ENCODE measurements at places on chromosomes 11 and 22.

DNA sequence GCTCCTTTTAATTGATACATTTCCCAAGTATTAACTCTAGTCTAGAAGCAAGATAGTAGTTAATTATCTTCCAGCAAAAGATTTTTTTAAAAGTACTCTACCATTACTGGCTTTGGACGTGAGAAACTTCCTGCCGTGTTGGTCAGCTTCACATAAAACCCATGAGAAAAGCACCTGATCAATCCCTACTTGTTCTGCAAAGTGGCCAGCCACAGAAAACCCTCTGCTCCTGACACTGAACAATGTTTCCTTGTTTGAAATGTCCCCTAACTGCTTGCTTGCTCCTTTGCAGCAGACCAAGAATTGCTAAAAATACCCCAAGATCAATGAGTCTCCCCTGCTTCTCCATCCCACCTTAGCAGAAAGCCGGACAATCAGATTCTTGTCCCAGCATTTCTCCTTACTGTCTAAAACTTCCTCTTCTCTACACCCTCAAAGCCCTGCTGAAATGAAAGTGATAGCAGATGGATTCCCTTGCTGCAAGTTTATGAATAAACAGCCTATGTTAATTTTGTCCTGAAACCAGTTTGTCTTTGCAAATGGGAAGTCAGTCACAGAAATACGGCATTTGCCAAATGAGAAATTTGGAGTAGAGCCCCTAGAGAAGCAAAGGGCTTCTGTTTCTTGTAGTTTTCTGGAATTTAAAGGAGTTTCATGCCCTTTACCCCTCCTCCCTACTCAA is 207.1 kb upstream of the ARHGAP20 start:
- no peak for DNase-seq

GRCh38 chr11:46983598-46983997 is 47.0 kb downstream of the CSTPP1 start:
- DNase-seq, result no peak

DNA sequence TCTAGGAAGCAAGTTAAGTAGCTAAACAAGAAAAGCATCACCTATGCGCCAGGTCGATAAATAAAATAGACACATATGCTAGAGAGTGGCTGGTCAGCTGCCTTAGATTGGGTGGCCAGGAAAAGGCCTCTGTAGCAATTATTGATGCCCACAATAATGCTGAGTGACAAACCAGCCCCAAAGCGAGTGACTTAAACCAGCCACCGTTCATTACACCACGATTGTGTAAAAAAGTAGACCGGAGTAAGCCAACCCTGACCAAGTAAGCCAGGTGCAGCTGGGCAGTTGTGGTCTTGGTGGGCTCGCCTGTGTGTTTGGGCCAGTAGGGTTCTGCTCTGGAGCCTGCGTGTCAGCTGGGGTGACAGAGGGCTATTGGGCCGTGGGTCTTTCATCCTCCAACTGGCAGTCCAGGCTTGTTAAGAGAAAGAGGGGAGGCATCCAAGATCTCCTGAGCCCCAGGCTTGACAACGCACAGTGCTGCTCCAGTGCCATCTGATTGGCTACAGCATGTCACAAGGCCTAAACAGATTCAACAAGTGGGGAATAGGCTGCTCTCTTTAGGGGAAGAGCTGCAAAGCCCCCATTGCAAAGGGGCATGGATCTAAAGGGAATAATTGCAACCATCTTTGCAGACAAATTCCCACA is 100.4 kb upstream of the PARVA start:
- DNase-seq, result no peak

GRCh38 chr11:134761386-134761785 is 349.3 kb upstream of the B3GAT1 start:
- DNase-seq, result no peak

DNA sequence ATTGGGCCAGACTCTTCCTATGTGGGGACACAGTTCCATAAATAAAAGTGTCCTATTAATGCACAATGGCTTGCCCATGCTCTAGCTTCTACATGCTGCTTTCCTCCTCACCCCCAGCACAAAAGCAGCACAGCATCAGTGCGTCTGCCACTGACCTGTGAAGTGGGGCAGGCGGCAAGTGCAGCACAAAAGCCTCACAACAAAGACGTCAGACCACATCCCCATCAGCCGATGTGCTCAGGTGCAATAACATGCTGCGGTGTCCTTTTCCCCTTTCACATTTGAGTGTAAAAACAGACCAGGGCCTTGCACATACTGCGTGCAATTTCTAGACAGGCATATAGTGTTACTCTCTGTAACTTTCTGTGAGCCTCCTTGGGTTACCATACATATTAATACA is 12.8 kb downstream of the DKK3 start:
- no peak for DNase-seq

DNA sequence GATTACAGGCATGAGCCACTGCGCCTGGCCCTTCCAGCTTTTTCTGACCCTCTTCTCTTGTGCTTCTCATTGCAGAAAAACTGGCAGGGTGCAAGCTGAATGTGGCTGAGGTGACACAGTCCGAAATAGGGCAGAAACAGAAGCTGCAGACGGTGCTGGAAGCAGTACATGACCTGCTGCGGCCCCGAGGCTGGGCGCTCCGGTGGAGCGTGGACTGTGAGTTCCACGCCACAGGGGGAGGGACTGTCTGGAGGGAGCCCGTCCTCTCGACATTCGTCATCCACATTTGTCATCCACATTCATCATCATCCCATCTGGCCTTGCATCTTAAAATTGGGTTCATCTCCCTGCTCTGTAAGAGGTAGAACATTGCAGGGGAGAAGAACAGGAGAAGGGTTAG is 49.3 kb upstream of the PARVG start:
- no peak for DNase-seq

GRCh38 chr11:46520971-46521745 is 72.7 kb downstream of the AMBRA1 start:
- DNase-seq, result no peak

GRCh38 chr11:32137263-32137662 is 46.4 kb downstream of the RCN1 start:
- no peak for DNase-seq

- DNase-seq, result no peak
Measured at GRCh38 chr22:49795521-49795920, 32.2 kb downstream of the BRD1 start.

DNA sequence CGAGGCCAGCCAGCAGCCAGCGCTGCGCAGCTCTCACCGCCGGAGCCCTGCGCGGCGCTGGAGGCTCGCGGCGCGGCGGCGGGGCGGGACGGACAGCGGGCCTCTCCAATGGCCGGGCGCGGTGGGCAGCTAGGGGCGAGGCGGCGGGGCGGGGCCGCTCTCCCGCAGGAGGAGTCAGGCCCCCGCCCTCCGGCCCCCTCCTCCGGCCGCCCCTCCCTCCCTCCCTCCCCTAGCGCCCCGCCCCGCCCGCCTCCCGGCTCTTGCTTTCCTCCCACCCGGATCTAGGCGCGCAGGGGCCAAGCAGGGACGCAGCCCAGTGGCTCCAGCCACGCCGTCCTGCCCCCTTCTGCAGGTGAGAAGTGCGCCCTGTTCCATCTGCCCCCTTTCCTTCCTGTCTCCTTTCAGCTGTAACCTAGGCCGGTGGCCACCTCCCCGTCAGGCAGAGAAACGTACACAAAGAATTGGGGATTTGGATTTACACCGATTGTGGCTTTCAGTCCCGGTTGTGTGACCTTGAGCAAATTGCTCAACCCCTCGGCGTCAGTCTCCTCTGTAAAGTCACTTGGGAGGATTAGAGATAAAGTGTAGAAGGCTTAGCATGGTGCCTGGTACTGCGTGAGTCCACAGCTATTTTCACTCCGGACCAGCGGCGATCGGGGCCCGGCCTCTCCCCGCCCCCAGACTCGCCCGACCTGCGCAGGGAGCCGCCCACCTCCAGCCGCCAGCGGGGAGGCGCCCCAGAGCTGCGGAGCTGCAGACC is at the start of gene FZD4:
TSS of gene FZD4 (minus strand) at position 35 of the 760 bp plus-strand sequence. CDS start 310 bp downstream, outside the sequence.
- no peak for DNase-seq

DNA sequence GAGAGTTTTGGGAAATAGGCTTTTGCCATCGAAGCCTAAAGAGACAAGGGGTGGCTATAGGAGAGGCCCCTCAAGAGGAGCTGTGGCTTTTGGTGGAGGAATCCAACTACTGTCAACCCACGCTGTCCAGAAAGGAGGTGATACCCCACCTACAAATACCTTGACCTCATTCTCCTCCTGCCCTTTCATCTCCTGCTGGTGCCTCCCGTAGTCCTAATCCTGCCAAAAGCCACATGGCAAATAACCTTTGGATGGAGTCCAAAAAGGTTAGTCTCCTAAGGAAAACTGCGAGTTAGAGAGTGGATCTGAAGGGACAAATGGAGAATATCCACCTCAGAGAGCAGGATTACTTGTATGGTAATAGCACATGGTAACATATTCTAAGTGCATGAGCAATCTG is 112.7 kb downstream of the PDE3B start:
- DNase-seq, result no peak

DNA sequence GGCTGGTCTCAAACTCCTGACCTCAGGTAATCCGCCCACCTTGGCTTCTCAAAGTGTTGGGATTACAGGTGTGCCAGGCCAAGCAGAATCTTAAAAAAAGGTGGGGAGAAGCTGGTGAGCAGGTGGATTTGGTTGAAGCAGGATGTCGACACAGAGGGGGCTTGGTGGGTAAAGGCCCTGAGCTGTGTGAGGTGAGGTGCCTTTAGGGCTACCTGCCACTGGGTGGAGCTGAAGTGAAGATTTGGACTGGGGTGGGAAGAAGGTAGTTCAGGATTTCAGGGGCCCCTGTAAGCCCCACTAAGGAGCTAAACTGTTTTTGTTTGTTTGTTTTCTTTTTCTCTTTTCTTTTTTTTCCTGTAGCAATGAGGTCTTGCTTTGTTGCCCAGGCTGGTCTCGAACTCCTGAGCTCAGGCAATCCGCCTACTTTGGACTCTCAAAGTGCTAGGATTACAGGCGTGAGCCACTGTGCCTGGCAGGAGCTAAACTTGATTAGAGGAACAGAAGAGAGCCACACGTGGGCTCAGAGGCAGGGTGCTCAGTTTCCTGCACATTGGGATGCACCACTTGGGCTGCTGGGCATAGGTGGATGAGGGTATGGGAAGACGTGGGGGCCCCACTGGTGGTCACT is 6.0 kb downstream of the P2RX6 start:
- DNase-seq, result no peak

DNA sequence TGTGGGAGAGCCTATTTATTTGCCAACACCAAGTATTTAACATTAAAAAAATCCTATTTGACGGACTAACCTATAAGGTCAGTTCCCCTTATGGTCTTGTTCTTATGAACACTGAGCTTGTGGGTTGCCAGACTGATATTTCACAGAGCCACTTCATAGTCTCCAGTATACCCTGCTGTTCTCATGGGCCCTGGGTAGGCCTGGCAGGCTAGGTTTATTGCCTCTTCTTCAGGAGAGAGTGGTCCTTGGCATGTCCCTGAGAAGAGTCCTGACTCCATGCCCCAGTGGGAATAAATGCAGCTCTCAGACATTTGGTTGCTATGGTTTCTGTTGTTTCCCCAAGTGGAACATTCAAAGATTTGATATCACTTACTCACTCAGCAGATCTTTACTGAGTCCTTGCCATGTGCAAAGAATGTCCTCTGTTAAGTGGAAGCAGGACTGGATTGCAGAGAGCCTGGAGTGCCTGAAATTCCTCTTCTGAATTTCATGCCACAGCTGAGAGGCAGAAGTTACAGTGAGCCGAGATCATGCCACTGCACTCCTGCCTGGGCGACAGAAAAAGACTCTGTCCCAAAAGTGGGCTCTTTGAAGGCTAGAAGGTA is 15.7 kb downstream of the SLC5A1 start:
- no peak for DNase-seq

DNA sequence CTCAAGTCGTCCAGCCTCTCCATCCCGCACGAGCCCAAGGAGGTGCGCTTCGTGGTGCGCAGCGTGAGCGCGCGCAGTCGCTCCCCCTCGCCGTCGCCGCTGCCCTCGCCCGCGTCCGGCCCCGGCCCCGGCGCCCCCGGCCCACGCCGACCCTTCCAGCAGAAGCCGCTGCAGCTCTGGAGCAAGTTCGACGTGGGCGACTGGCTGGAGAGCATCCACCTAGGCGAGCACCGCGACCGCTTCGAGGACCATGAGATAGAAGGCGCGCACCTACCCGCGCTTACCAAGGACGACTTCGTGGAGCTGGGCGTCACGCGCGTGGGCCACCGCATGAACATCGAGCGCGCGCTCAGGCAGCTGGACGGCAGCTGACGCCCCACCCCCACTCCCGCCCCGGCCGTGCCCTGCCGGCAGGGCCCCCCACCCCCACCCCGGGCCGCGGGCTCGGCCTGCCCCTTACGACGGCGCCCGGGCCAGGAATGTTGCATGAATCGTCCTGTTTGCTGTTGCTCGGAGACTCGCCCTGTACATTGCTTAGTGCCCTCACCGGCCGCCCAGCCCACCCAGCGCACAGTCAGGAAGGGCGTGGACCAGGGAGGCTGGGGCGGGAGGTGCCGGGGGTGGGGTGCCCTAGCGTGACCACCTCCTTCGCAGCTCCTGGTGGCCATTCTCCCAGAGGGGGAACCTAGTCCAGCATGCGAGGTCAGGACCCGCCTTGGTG is 6.9 kb upstream of the ACR start:
- no peak for DNase-seq

DNA sequence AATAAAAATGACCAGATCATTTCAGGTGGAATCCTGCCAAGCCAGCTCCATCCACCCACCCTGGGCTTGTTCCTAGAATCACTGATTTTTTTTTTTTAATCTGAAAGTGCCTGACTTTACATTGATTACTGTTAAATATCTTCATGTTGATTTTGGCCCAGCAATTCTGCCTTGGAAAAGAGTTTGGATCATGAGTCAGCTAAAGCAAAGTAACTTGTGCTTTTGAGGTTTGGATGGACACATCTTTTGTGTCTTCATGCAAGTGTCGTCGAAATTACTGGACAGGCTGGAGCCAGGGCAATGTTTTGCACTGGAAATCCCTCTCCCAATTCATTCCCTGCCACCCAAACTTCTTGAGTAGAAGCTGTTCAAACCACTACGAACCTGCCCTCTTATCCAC is 164.0 kb upstream of the SYT13 start:
- DNase-seq, result no peak

GRCh38 chr11:69465236-69466000 is 16.0 kb upstream of the LINC01488 start:
- DNase-seq, result no peak

DNA sequence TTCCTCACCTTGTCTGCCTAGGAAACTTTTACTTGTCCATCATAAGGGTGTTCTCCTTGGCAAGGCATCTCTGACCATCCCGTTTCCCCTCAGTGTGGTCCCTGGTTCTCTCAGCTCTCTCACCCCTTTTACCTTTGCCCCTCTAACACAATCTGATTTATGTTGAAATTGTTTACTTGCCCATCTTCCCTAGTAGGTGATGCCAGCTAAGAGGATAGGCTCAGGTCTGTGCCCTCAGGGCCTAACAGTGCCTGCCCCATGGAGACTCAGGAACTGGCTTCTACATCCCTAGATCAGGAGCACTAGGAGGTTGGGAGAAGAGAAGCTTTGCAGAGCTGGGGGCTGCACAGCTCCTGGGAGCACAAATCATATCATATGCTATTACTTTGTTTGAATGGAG is 21.1 kb upstream of the ALG8 start:
- DNase-seq, result no peak

DNA sequence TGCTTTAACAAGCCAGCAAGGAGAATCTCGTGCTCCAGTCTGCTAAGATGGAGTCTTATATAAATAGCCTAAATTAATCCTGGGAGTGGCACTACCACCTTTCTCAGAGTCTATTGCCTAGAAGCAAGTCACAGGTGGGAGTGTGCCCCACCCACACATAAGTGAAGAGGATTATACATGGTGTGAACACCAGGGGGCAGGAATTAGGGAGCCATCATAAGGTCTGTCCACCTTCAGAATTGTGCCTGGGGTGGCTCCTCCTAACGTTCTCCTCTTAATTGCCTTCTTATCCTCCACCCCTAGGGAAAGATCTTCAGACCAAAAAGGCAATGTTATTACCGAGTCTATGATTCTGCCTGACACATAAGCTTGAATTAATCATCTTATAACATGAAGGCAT is 276.8 kb upstream of the SESN3 start:
- DNase-seq, result no peak

GRCh38 chr11:121199516-121199915 is 93.1 kb upstream of the SC5D start:
- DNase-seq, result no peak

Data from stimulated activated CD4-positive, alpha-beta T cell treated with anti-CD3 and anti-CD28 coated beads, Interleukin-1b, Interleukin-23, amount 100 ng/mL, for 1 hour (primary cell).